ENCODE measurements at places on chromosomes 7 and 10.

DNA sequence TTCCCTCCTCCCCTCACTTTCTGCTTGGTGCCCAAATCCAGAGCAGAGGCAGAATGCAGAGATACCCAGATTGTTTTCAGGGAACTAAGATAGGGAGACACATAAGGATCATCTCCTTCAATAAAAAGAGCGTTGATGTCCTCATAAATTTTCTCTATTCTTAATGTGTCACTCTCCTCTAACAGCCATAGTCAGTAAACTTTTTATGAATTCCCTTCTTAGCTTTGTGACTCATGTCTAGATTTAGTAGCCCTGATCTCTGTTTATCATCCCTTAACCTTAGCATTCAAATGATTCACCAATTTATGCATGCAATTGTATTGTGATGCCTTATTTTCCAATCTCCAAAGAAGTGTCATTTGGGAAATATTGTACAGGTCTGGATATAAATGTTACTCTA lies 995.5 kb upstream of the C7orf33 start:
- DNase-seq = no peak

- DNase-seq = no peak
Observed at GRCh38 chr10:111297351-111297848, 220.6 kb downstream of the ADRA2A start.

- no peak for DNase-seq
Observed at GRCh38 chr10:60304829-60305379, 84.8 kb downstream of the ANK3 start.

DNA sequence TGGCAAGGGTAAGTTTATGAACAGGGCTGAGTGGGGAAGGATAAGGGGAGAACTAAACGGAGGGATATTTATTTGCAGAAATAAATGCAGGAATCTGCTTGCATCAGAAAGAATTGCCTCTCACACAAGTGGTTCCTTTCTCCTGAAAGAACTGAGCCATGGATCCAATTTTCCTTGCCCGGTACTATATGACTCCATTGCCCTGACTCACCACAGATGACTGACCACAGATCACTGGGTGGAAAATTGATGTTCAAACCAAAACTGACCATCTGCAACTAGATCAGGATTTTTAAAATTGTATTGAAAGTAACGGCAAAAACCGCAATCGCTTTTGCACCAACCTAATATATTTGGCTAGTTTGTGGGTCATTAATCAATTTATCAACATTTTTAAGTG lies 6.2 kb upstream of the MACC1 start:
- no peak for DNase-seq

- DNase-seq = no peak
Observed at GRCh38 chr10:113486531-113486930, 66.3 kb upstream of the HABP2 start.

DNA sequence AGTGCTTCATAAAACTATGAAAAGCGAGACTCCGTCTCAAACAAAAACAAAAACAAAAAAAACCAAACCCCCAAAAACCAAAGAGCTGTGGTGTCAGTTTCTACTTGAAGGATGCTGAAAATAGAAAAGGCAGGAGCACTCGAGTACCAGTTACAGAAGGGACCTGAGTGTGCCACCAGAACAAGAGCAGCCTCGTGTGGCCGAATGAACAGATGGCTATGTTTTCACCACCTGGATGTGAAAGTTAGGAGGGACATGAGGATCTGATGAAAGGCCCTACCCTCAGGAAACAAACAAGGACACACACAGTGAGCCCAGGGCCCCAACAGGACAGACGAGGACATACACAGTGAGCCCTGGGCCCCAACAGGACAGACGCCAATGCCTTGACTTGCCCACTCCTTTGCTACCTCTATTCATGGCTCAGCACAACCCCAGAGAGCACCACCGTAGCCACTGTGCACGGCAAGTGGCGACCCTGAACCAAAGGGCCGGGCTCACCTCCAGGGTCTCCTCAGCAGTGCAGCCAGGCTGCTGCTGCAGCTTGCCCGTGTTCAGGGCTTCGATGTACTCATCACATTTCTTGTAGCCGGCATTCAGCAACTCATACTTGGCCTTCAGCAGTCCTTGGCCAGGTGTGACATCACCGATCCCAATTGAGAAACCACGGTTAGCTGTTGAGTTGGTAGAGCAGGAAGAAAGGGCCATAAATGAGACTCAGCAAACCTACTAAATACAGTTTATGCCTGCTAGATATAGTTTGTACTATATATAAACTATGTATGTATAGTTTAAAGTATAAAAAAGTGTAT lies 24.9 kb downstream of the POLR3A start:
- DNase-seq = no peak

DNA sequence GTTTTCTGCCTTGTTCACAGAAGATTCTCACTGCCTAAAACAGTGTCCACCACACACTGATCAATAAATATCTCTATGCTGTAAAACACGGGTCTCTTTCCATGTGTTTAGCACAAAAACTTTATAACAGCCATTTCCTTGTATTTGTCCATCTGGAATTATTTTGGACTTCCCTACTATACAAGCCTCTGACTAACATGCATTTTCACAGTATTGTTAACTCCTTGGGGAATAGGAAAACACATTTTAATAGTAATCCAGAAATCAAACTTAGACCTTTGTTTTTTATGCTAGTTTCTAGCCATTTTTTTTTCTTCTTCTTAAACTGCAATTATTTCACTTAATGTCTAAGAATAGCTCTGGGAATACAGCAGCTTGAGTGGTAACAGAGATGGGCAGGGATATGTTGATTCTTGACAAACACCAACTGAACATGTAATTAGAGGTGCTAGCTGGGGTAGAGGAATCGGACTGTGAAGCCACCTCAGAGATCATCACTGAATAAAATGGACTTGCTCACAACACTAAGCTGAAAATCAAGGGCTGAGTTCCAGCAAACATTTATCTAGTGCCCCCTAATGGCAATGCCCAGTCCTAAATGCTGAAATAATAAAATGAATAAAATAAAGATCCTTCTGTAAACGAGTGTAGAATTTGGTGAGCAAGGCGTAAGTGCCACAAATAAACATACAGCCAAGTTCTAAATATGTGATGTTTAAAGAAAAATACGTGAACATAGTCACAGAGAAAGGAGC lies 593.1 kb downstream of the SORCS1 start:
- no peak for DNase-seq

GRCh38 chr10:124601431-124602120 lies 140.0 kb downstream of the LHPP start:
- DNase-seq = no peak

- DNase-seq = no peak
Observed at GRCh38 chr10:96025566-96025965, 17.8 kb upstream of the CCNJ start.

GRCh38 chr10:110067960-110068770 lies 60.4 kb downstream of the ADD3 start:
- DNase-seq = peak; percentile 24

GRCh38 chr7:490461-491291 lies 29.0 kb downstream of the PDGFA start:
- no peak for DNase-seq

- no peak for DNase-seq
Observed at GRCh38 chr10:18656724-18657123, 2.5 kb upstream of the ARL5B start.

- no peak for DNase-seq
Observed at GRCh38 chr10:113557424-113557862, 4.6 kb downstream of the HABP2 start.

GRCh38 chr10:116263870-116264655 lies 8.9 kb downstream of the GFRA1 start:
- DNase-seq = no peak

DNA sequence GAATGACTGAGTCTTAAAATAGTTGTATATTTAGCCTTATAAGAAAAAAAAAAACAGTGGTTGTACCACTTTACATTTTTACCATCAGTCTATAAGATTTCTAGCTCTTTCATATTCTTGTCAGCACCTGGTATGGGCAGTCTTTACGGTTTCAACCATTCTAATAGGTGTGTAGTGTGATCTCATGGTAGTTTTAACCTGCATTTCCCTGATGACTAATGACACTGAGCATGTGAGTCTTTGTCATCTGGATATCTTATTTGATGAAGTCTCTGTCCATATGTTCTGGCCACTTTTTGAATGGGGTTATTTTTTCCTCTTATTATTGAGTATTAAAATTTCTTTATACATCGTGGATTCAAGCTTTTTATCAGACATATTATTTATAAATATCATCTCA lies 365.3 kb upstream of the IGFBP3 start:
- no peak for DNase-seq

DNA sequence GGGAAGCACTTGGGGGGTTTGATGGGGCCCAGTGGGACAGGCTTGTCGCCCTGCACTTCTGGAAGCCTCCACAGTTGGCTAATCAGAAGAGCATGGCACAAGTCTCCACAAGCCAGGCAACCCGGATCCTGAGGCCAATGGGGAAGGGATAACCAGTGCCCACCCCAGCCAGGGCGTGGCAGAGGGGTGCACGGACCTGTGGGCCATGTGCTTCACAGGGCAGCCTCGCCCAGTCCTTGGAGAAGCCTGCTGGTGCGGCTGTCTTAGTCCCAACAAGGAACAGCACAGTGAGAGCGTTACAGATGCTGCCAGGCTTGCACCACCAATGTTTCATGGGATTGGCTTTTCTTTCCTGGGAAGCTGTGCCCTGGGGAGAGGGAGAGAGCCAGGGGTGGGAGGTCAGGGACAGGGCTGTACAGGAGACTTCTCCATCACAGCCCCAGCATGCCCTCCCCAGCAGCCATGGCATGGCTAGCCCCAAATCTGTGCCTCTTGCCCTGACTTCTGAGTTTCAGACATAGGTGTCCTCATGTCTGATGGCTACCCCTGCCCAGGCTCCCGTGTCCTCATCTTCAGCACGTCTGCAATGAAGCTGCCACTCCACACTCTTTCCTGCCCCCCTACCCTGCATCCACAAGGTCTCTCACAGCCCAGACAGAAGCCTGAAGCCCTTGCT lies 116.0 kb downstream of the PTPN20 start:
- no peak for DNase-seq

- DNase-seq = no peak
Observed at GRCh38 chr7:3943779-3944520, 642.9 kb downstream of the SDK1 start.

Data from stimulated activated CD4-positive, alpha-beta T cell treated with anti-CD3 and anti-CD28 coated beads, Interleukin-2, amount 100 ng/mL, for 4 hours (primary cell).